ENCODE measurements at places on chromosomes 13 and 19. TPM values are rescaled to one million over a fixed set of nuclear protein-coding genes. Genes with fewer than 3 reads are reported as not detected.

The IZUMO4 gene
- 3.1 TPM for total RNA-seq

The AMER2 gene
- not detected for total RNA-seq

GRCh38 chr19:41339936-41340335 lies 13.8 kb downstream of the TGFB1 start:
- H3K27me3 ChIP-seq, result no peaks in the 10 kb centered on the region
- H3K27ac ChIP-seq, result no peak overlapping the region
- peaks cover 64% of the 10 kb centered on the region for H3K36me3 ChIP-seq
- peaks cover 6% of the 10 kb centered on the region for H3K4me1 ChIP-seq
- H3K4me3 ChIP-seq, result no peak overlapping the region
- DNase-seq, result no peak

The FAM216B gene
- total RNA-seq, result not detected

DNA sequence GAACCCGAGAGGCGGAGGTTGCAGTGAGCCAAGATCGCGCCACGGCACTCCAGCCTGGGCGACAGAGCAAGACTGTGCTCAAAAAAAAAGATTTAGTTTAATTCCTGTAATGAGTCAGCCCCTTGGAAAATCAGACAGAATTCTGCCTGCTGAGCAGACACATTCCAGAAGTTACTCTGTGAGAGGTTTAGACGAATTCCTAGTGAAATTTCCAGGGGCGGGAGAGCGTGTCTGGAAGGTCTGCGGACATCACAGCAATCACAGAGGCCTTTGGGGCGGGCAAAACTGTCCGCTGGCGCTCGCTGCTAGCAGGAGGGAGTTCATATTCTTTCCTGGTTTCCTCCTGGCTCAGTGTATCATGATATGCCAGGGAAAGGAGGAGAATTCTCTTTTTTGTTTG lies 17.5 kb downstream of the MISP start:
- H3K36me3 ChIP-seq, result peaks cover 5% of the 10 kb centered on the region
- H3K27me3 ChIP-seq, result no peaks in the 10 kb centered on the region
